ENCODE measurements at places on chromosomes 2 and 18.
A peak's percentile ranks its signal among the peaks of the same experiment; 100 is the strongest.

DNA sequence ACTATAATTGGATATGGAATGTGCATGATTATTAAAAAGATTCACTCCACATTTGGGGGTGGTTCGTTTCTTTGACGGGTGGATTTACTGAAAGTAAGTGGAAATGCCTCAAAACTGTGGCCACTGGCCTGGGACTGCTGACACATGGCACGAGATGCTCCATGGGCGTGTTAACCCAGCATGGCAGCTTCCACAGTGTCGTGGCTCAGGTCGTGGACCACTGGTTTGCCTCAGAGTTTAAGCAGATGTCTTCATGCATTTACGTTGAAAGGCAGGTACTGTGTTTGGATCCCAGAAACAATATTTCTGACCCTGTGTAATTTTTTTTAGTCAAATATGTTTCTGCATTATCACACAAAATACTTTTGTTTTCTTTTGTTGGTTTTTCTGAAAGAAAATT is 242.0 kb downstream of the GBX2 start:
- DNase-seq: no peak

GRCh38 chr18:79779700-79780190 is 18.0 kb upstream of the KCNG2 start:
- no peak for DNase-seq

- DNase-seq: peak; percentile 3
Measured at GRCh38 chr2:209619782-209620181, 151.8 kb upstream of the UNC80 start.

- DNase-seq: no peak
Measured at GRCh38 chr2:3268705-3269029, 109.0 kb downstream of the EIPR1 start.

- no peak for DNase-seq
Measured at GRCh38 chr2:97722227-97722626, 8.9 kb downstream of the ZAP70 start.

DNA sequence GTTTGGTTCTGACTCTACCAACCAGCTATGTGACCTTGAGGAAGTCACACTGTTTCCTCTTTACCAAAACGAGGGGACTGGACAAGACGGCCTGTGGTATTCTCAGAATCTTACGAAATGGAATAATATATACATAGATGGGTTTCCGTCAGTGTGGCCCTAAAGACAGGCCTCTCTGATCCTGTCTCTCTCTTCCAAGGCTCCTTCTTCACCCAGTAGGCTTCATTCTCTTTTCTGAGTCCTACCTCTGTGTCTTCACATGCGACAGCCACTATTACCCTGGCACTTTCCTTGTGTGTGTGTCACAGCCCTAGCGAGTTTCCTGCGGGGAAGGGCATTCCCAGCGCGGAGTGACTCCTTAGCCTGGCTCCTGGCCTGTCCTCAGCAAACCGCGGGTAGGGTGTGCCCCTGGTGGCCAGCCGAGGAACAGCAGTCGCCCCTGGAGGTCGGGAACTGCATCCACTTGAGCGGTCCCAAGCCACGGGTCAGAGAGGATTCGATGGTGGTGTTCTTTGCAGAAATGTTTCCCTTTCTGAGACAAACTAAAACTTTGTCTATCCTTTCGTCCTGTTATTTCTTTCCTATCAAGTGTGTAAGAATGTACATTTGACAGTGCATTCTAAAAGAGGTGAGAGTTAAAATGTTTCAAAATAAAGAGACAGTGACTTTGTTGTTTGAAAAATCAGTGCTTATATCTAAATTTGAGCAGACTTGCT is 63.3 kb downstream of the RAB31 start:
- DNase-seq: peak; percentile 83

DNA sequence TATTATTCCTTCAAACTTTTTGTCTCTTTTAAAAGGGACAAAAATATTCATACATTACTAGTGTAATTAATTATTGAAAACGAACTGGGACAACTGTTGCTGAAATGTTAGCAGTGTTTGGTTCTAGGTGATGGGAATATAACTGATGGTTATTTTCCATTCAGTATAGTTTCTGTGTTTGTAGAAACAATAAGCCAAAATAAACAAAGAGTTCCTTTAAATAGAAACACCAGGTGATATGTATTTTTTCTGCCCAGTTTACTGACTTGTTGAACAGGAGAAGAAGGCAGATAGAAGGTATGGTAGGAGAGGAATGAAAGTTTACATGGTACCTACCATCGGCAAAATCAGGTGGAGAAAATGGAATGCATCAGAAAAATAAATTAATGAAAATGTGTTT is 74.2 kb downstream of the LYPD6B start:
- DNase-seq: no peak
